ENCODE measurements at places on chromosomes 4 and X.

DNA sequence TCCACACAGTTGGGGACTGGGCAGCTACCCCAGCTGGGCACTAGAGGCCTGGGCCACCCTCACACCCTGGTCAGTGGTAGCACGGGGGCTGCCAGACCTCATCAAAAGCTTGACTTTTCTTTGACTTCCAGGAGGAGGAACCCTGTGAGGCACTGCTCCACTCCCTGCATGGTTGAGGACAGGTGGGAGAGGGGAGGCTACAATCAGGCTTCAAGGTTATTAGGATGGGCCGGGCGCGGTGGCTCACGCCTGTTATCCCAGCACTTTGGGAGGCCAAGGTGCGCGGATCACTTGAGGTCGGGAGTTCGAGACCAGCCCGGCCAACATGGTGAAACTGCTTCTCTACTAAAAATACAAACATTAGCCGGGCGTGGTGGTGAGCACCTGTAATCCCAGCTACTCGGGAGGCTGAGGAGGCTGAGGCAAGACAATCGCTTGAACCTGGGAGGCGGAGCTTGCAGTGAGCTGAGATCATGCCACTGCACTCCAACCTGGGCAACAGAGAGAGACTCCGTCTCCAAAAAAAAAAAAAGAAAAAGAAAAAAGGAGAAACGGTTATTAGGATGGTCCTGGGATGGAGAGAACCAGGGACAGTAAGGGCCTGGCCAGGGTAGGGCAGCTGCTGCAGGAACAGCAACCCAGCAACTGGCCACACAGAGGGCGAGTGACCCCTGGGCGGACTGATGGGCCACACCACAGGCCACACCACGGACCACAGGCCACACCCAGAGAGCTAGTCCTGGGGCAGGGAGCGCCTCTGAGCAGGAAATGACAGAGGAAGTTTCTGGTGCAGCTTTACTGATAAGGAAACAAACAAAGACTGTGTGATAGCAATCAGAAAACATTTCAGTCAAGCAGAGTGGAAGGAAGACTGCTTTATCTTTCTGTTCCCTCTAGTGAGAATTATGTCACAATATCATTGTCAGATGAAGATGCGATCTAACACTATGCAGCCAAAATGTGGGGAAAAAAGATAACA, 20.5 kb upstream of the OPN1LW start:
- DNase-seq = no peak

GRCh38 chrX:2698604-2699003, 7.5 kb downstream of the CD99 start:
- DNase-seq = no peak

DNA sequence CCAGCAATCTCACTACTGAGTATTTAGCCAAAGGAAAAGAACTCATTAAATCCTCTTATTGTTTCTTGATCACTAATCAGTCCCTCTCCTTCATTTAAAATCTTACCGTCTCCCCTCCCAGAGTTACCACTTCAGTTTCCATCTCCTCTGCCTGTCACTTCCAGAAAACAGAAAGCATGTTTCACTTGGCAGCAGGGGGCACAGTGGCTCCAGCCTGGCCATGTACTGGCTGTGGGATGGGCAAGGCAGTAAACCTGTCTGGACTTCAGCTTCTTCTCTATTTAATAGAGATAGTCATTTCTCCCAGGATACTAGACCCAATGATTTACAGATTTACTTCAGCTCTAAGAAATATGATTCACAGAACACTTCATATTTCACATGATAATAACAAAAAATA, 63.2 kb downstream of the CD40LG start:
- DNase-seq = no peak

DNA sequence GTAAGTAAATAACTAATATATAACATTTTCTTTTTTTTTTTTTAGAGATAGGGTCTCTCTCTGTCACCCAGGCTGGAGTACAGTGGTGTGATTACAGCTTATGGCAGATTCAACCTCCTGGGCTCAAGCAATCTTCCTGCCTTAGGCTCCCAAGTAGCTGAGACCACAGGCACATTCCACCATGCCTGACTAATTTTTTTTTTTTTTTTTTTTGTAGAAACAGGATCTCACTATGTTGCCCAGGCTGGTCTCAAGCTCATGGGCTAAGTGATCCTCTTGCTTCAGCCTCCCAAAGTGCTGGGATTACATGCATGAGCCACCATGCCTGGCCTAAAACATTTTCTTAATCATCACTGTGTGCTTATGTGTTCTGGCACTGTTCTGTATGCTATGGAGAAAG, 32.8 kb downstream of the MGARP start:
- no peak for DNase-seq

- no peak for DNase-seq
These were observed 3.9 kb downstream of the SORCS2 start for GRCh38 chr4:7196288-7196651.

GRCh38 chr4:83212041-83212851, 72.4 kb downstream of the COQ2 start:
- no peak for DNase-seq
